ENCODE measurements at places on chromosomes 3 and 15.

GRCh38 chr15:100771746-100772145, 107.9 kb upstream of the ALDH1A3 start:
- DNase-seq: no peak

GRCh38 chr15:34650177-34650576, 66.7 kb upstream of the GOLGA8B start:
- DNase-seq: no peak

GRCh38 chr3:157094301-157094700, 65.6 kb downstream of the CCNL1 start:
- DNase-seq: no peak

DNA sequence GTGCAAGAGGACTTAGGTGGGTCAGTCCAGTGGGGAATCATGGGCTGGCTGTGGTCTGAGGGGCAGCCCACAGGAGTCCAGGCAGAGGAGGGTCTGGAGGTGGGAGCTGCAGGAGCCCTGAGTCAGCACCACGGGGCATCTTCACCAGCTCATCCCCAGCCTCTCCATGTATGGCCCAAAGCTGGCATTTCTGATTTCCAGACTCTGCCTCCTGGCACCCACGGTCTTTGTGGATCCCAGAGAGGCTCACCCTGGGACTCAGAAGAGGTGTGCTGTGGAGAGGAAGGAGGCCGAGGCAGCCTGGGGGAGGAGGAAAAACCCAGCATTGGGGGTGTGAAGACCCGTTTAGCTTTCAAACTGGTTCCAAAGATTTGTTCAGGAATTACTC, 64.5 kb upstream of the KLF13 start:
- DNase-seq: no peak

GRCh38 chr3:65963787-65964677, 74.7 kb downstream of the MAGI1 start:
- DNase-seq: no peak

DNA sequence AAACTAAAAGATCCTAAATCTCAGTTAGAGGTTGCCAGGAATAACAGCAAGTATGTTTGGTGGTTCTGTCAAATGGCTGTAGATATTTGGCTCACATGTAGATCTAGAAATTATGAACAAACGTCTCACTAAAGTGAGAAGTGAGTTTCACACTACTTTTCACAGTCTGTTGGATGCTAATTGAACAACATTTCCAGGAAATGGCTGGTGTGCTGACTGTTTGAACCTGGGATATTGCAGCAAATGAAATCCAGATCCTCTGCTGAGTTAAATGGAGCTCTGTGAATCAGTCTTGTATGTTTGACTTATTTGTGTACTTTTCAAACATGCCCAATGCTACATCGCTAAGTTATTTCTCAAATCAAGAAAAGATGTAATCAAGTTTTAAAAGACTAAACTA, 21.3 kb upstream of the RSL24D1 start:
- no peak for DNase-seq

DNA sequence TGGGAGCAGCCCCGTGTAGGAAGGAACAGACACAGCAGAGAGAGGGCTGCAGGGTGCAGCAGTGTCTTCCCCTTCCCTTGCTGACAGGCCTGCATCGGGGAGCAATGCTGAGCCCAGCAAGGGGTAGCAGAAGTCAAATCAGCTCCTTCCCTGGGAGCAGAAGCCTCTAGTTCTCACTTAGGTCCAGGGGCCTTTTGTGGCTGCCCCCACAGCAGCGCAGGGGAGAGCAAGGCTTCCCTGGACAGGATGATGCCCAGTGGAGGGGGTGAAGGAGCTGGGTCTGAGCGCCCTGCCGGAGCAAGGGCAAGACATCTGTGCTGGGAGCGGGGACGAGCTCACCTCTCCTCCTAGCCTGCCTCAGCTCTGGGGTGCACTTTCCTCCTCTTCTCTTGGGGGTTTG, 827 bp downstream of the PLCB2 start:
- no peak for DNase-seq

GRCh38 chr15:75143738-75144334, 57.8 kb upstream of the C15orf39 start:
- no peak for DNase-seq

GRCh38 chr3:27669591-27669990, 52.5 kb downstream of the EOMES start:
- DNase-seq: no peak

DNA sequence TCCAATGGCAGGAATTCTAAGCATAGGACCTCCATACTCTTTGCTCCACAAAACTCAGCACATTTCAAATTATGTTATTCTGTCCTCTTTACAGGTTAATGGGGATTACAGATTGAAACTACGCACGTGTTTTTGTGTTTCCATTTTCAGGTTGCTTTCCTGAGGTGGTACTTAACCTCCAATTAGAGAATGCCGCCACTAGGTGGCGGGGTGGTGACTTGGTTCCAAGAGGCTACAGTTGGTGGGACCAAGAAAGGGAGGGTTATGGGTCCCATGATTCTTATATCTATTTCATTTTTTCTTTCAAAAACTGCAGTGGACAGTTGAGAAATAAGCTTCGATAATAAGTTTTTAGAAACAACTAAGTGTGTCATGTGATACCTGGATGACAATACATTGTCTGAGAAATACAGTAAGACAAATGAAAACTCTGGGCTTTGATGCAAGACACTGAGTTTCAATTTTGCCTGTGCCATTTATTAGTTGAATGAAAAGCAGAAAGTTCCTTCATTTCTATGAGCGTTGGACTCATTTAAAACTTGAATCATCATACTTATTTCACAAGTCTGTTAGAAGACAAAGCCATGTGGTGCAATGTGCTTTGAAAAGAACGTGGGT, 539.0 kb downstream of the FGF12 start:
- no peak for DNase-seq

DNA sequence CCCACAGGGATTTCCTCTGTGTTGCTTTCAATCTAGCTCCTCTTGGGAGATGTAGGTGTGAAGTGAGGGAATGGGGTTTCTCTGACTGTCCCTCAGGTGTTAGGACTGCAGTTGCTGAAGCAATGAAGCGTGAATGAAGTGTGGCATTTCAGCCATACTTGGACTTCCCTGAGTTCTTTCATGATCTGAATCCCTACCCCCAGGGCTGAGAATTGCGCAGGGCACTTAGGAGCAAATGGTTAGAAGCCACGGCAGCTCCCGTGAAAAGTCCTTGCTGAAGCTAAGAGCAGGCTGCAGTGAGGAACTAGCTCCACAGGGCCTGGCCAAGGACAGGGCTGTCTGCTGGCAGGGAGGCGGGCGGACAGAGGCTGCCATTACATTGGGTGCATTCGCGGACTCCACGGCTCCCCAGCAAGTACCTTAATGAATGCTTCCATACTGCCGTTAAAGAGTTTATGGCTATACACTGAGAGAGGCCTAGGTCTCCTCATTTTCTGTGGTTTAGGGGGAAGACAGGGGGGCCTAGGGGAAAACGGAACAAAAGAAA, 69.0 kb upstream of the RAD18 start:
- DNase-seq: no peak

DNA sequence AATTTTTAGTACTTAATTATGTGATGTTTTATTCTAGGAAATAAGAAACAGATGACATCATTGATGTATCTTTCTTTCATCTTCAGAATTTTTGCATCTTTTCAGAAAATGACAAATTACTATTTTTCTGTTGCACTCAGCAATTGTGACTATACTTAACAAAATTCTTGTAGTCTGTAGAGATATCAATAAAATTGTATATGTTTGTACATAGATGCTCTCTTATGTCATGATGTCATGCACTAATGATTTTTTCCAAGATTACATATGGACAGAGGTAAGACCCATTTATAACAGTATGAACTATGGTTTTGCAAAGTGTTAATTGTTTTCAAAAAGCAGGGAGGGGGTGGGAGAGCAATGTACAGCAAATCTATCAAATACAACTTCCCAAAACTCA, 121.2 kb downstream of the POLQ start:
- no peak for DNase-seq

DNA sequence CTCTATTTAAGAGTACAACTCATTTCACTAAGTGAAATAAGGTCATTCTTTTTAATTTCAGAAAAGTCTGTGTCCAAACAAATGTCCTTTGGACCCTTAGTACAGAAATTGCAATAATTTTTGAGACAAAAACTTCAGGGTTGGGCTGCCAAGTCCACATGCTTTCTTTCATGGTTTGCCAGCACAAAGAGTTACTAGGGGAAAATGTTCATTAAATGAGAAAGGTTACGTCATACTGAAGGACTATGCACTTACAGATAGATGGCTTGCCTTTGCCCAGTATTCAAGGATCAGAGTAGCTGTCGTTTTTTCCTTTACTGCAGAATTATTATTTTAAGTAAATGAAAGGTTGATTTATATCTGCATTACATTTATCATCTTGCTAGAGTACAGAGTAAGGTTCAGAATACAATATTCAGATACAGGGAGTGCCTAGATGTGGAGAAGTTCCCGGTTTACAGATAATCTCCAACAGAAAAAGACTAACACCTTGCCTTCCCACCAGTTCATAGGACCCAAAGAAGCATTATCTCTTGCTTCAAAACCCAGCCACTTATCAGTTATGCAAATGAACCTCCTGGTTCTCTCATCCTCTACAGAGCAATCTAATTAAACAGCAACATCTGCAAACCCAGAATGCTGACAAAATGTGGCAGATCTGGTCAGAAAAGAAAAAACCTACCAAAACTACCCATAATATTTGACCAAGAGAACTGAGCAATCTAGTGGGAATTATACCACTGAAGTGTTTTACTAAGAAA, 179.3 kb downstream of the FRMD5 start:
- DNase-seq: no peak

DNA sequence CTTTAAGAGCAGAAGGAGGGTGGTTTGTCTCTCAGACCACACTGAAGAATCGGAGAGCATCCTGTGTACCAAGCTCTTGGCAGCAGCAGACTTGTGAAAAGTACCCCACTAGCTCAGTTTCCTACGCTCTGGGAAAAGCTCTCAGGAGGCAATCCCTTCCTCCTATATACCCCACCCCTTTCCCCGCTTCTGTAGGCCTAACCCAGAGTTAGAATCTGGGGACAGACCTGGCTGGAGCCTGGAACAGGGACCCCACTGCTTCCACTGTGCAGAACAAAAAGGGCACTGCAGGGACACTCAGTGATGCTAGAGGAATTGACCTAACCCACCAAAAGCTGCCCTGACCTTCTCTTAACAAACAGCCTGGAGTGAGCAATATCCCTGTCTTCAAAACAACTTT, 70.0 kb upstream of the CCDC39 start:
- no peak for DNase-seq

DNA sequence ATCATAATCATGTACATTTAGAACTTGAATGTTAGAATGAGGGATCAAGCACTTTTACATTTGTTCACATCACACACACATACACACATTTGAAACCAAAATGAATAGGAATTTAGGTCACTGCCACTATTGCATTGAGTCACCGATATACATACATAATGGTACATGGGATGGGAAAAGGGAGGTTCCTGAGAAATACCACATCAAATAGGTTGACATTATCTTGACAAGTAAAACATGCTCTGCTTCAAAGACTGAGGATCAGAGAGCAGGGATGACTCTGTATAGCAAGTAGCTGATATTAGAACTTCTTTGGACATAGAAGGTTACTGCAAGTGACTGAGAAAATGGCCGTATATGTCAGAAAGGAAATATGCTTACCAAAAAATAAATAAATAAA, 847.2 kb downstream of the PLOD2 start:
- DNase-seq: no peak

DNA sequence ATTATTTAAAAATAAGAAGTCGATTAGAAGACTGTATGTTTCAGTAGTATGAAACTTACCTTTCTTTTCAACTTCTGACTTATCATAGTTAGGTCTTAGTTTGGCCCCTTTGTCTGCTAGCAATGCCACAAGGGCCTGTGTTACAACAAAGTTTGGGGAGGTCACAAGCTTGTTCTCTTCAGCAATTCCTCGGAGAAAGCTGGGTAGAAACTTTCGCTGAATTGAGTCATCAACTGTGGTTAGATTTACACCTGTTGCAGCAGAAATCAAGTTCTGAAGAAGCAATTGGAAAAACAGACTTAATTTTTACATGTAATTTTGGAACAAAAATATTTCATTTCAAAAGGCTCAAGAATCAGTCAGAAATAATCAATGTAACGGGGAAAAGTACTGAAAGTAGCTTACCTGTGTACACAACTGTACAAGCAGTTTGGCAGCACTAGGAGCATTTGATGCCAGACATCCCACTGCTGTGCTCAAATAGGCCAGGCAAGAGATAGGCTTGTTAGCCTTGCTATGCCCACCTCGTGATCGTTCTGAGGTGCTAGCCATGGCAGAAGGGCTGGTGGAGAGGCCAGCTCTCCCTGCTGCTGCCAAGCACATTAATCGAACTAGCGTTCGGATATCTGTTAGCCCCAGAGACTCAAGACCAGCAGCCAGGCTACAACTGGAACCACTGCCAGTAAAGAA, 58.6 kb downstream of the FBXL22 start:
- DNase-seq: no peak

- DNase-seq: no peak
These were observed 27.6 kb downstream of the PLXNB1 start for GRCh38 chr3:48402281-48402732.

GRCh38 chr3:89402051-89402450, 294.6 kb downstream of the EPHA3 start:
- DNase-seq: no peak

DNA sequence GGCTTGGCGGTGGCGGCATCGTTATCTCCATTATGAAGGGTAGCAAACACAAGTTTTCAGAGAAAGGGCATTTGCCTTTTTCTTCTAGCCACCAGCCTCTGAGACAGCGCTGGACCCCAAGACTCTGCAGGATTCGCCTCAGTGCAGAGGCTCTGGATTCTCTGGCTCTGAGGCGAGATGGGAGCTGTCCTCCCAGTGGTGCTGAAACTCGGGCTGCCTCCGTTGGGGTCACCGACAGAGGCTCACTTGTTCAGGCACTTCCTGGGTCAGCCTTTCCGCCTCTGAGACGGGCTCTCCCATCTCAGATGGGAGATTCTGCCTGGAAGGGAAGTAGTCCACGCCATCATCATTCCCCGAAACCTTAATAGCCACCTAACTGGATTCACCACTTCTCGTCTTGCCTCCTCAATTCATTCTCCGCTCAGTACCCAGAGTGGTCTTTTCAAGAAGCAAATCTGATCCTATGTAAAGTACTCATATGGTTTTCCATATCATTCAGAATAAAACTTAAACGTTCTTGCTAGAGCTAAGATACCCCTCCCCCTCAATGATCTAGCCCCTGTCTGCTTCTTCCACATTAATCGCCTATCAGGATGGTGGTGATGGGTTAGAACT, 76.9 kb downstream of the RHCG start:
- DNase-seq: no peak

DNA sequence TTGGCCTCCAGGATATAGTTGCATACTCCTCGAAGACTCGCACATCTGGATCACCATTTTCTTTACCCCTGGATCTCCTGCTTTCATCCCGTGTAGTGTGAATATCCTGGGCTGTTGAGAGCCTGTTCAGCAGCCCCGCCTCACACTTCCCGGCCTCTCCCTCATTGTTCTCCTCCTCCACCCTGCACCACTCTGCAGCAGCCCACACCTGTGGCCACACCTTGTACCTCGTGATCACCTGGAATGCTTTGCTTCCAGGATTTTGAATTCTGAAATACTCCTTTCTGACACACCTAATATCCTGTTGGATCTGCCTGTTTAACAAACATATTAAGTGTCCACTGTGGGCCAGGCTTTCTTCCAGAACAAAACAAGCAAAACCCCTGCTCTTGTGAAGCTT, 14.4 kb downstream of the ABHD17C start:
- no peak for DNase-seq

- DNase-seq: no peak
These were observed 14.1 kb downstream of the CTSH start for GRCh38 chr15:78930577-78931388.
